CD4-positive, alpha-beta T cell treated with Interleukin-1 beta for 1 hour (primary cell): ENCODE measurements at places on chromosomes 12 and 14.
A peak's percentile ranks its signal among the peaks of the same experiment; 100 is the strongest.

- DNase-seq = no peak
Observed at GRCh38 chr12:18752947-18753346, 15.0 kb downstream of the CAPZA3 start.

- DNase-seq = no peak
Observed at GRCh38 chr12:6091786-6092566, 32.5 kb downstream of the VWF start.

DNA sequence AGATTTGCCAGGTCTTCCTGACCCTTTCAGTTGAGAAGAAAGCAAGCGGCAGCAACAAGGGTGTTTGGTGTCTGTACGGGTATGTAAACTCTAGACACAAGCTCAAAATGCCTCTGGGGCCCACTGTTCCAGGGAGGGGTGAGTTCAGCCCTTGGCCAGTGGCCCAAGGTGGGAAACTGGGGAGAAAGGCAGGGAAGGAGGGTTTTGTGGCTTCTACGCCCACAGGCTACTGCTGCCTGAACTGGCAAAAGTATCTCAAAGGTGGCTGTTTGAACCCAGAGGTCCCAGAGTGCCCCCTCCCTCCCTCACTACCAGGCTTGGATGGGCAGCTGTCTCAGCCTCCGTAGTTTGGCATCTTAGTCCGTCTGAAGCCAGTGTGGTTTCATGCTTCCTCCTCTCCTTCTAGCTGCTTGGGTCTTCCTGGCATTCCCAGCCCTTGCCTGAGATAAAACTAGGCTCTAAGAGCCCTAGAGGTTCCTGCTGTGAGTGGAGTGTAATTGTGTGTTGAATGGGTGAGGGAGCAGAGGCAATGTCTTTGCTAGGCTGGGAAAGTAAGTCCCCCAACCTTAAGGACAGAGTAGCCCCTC lies 5.5 kb downstream of the HOXC5 start:
- no peak for DNase-seq

DNA sequence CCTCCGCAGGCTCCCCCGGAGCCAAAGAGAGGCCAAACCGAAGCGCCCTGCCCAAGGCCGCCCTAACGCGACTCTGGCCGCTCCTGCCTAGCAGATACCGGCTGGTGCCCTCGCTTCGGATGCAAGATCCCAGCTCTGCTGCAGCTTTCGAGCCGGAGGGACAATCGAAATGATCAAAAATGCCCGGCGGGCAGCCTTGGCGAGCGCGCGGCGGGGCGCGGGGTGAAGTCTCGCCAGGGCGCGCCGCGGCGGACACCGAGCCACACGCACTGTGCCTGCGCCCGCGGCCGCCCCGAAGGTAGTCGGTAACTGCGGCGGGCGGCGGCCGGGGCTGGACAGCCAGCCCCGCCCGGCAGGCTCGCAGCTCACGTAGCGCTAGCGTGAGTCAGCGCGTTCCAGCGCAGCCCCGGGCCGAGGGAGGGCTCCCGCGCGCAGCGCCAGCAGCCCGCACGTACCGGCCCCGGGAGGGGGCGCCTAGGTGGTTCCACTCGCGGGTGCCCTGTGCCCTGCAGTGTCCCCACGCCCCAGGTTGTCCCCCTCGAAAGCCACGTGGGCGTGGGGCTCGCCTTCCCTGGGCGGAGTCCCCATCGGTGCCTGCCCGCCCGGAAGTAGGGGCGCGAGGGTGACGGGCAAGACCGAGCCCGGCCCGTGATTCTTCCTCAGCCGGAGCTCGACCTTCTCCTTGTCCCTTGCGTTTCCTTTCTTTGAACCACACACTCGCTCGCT lies 109.2 kb upstream of the EGLN3 start:
- DNase-seq = peak; percentile 62

GRCh38 chr14:60760644-60761364 lies 26.2 kb downstream of the MNAT1 start:
- no peak for DNase-seq

DNA sequence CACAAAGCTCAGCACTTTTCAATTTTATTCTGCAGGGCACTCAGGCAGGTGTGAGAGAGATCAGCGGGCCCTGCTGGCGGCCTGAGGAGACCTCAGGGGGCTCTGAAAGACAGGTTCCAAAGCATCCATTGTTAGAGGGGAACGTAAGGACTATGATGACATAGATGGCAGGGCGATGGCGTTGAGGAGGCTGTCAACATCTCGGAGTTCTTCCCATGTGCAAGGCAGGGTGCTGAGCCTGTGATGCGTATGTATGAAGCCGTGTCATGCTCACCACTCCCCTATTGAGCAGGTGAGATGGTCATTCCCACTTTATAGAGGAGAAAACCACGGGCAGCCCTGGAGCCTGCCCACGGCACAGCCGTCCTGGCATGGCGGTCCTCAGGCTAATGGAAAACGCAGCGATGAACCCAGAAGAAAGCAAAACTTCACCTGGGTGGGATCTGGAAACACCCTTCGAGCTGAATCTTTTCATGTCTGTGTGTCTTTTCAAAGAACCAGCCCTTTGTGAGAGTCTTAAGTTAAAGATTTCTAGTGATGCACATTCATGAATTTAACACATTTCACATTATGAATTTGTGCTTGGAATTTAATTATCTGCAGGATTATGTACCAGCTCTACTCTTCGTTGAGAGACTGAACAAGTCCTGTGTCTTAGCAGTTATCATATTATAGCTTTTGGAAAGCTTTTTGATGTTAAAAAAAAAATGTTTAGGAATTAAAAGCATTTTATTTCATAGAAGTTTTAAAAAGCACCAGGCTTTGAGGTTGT lies 64.7 kb downstream of the RIMBP2 start:
- no peak for DNase-seq
